Brain microvascular endothelial cell (primary cell): ENCODE measurements at places on chromosomes 13 and 19.

- DNase-seq: no peak
Observed at GRCh38 chr13:70769817-70770216, 661.6 kb upstream of the KLHL1 start.

DNA sequence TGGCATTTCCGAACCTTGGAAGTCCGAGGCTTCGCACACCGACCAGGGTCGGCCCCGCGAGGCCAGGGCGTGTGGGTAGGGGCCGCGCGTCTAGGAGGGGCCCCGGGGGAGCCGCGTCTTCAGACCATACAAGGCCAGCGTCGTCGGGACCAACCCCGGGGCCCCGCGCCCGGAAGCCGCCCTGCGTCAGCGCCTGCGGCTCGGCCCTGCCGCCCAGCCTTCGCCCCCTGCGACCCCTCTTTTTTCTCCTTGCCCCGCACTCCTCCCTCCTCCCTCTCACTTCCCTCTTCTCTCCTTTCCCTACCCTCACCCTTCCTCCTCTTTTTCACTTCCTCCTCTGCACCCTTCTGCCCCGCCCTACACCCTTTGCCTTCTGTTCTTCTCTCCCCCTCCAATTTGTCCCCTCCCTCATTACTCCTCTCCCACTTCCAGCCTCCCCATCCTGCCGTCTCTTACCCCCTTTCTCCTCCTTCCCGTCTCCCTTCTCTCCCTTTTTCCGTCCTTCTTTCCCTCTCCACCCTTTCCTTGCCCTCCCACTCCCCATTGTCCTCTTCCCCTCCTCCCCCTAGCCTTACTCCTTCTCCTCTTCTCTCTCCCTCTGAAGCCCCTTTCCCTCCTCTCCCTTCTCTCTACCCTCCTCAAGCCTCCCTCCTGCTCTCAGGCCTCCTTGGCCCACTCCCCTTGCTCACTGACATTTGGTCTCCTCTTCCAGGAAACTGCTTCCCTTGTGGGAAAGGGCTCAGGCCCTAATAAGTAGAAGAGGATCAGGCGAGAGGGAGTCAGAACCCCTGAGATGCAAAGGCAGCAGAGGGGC lies 2.2 kb upstream of the PLEKHG2 start:
- DNase-seq: peak; percentile 67

- no peak for DNase-seq
Observed at GRCh38 chr13:111940892-111941291, 126.1 kb upstream of the SOX1 start.

DNA sequence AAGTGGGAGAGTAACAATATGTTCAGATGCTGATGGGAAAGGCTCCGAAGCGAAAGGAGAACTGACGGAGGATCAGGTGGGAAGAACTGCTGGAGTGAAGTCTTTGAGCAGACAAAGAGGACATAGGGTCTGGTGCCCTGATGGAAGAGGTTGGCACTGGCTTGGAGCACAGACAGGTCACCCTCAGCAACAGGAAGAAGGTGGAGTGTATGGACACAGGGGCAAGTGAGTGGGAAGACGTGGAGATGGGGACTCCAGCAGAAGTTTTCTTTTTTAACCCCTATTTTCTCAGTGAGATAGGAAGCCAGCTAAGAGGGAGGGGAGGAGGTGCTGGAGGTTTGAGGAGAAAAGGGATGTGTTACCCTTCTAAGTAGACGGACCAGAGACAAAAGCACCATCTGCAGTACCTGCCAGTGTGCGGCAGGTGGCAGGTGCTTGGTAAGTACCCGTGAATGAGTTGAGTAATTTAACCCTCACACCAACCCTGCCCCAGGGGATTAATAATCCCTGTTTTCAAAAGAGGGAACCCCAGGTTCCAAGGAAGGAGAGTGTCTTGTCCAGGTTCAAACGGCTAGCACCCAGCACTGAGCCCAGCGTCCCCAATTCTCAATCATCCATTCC lies 11.2 kb downstream of the HAS1 start:
- DNase-seq: no peak

DNA sequence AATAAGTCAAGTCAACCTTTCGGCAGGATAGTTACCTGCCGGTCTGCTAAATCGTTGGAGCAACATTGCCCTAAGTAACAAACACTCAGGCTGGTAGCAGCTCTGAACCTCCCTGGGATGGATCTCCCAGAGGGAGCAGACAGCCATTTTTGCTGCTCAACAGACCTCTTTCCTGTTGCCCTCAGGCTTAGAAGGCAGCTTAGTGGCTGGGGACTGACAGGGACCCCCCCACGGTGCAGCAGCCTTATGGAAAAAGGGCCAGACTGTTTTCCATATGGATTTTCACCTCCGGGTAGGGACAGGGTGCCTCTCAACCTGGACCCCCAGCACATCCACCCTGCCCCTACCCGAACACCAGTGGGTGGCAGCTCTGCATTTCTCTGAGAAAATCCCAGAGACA lies 49.7 kb downstream of the UBL3 start:
- no peak for DNase-seq
